ENCODE measurements at places on chromosomes 4 and X. TPM values are rescaled to one million over a fixed set of nuclear protein-coding genes. Genes with fewer than 3 reads are reported as not detected.

The DMRTC1B gene
- not detected for total RNA-seq

The RPGR gene
- 5.9 TPM for total RNA-seq

The CT55 gene
- not detected for total RNA-seq

The EREG gene
- 6.1 TPM for total RNA-seq

The RAP1GDS1 gene
- total RNA-seq, result 60.3 TPM

The PIGA gene
- total RNA-seq, result 11.8 TPM

The RPA4 gene
- total RNA-seq, result 0.56 TPM

The TBC1D8B gene
- total RNA-seq, result 17.2 TPM

The ABLIM2 gene
- 1.5 TPM for total RNA-seq

The CXorf49B gene
- not detected for total RNA-seq

The UGT2B10 gene
- total RNA-seq, result not detected

The CASP3 gene
- 34.7 TPM for total RNA-seq

The CYLC1 gene
- not detected for total RNA-seq

The COL4A6 gene
- total RNA-seq, result 3.7 TPM

The FGA gene
- under 0.01 TPM for total RNA-seq

The MAGEA11 gene
- total RNA-seq, result not detected

The SPCS3 gene
- 121 TPM for total RNA-seq

The CCSER1 gene
- total RNA-seq, result not detected

The GPAT3 gene
- total RNA-seq, result 7.6 TPM

The TMEM47 gene
- total RNA-seq, result 101 TPM

The CLDN34 gene
- not detected for total RNA-seq

The CTAG1A gene
- not detected for total RNA-seq

The HTR2C gene
- total RNA-seq, result not detected

The CHST7 gene
- 40.8 TPM for total RNA-seq

The PSAPL1 gene
- not detected for total RNA-seq

The CXCL1 gene
- total RNA-seq, result 80.9 TPM

The TRIM61 gene
- 1.5 TPM for total RNA-seq

The RHOXF2 gene
- total RNA-seq, result not detected

The MAGEA2B gene
- not detected for total RNA-seq

The SPACA5 gene
- total RNA-seq, result not detected

The PNMA5 gene
- total RNA-seq, result not detected

The PDCL2 gene
- total RNA-seq, result not detected

The CXorf65 gene
- total RNA-seq, result not detected

The ITGB1BP2 gene
- total RNA-seq, result 1.2 TPM

The XK gene
- total RNA-seq, result under 0.01 TPM

The SMIM10L2A gene
- total RNA-seq, result 1.7 TPM

The CXCL13 gene
- total RNA-seq, result not detected

The HSFX4 gene
- total RNA-seq, result not detected

The RENBP gene
- total RNA-seq, result 2.3 TPM
